ENCODE measurements at places on chromosomes 6 and 20.

DNA sequence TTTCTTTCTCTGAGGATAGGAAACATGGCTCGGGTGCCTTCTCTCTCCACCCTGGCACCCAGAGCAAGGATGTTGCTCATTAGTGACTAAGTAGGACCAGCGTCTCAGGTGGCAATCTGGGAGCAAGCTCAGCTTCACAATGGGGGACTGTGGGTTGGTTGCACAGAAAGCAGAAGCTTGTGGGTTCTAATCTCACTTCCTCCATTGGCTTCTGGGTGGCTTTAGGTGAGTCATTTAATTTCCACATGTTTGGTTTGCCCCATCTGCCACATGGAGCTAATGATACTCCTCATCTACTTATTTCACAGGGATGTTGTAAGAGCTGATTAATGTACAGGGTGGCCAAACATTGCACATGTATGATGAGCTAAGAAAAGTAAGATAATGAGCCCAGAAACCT, 54.8 kb upstream of the AKIRIN2 start:
- DNase-seq, result peak; percentile 78

DNA sequence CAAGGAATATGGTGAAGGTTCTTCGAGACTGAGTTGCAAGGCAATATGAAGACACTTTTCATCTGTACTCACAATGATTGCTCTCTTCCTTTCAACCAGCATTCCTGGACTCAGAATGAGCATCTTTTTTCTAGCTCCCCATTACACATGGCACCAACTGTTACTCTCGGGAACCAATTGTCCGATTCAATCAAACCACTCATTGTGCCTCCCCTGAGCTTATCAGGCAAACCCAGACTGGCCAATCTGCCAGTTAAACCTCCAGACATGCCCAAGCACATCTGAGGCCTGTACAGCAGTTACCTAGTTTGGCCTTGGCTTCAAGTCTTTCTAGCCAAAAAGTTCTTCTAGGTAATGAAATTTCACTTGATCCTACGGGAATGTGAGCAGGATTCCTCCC, 164.1 kb downstream of the ID4 start:
- no peak for DNase-seq

- no peak for DNase-seq
These were observed 33.2 kb upstream of the TFAP2C start for GRCh38 chr20:56595746-56596475.

- no peak for DNase-seq
These were observed 190.3 kb downstream of the ZDHHC14 start for GRCh38 chr6:157571269-157571668.

DNA sequence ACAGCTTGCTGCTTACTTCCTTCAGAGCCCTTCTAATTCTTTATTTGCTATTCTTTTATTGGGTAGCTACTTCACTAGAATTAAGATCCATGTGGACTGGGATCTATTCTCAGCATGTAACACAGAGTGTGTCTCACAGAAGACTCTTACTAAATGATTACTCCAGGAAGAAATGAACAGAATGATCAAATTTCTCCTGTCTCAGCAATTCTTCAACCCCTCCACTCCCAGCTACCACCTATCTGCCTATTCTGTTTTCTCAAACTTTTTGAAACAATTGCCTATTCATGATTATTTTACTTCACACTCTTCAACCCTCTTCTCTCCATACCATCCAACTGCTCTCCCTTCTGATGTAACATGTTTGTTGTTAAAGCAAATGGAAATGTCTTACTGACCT, 132.6 kb downstream of the BTBD9 start:
- DNase-seq, result no peak

- peak; percentile 41 for DNase-seq
These were observed 2.8 kb downstream of the CITED2 start for GRCh38 chr6:139371421-139372203.

GRCh38 chr6:136684466-136684865, 107.8 kb downstream of the MAP3K5 start:
- DNase-seq, result no peak

GRCh38 chr20:50371878-50372769, 138.1 kb upstream of the PTPN1 start:
- no peak for DNase-seq

- no peak for DNase-seq
These were observed 216.3 kb downstream of the ADGRG6 start for GRCh38 chr6:142518126-142518525.

DNA sequence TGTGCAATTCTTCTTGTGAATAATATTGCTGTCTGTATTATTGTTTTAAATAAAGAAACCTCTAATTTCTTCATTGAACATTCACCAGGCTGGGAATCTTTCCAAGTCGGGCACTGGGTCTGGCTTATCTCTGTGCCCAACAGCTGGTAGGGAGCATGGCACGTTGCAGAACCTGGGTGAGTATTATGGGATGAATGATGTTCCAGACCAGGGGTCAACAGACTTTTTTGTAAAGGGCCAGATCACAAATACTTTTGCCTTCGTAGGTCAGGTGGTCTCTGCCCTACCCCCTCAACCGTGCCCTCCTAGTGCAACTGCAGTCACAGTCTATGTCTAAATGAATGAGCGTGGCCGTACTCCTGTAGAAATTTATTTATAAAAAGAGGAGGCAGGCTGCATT, 81.6 kb upstream of the FOXQ1 start:
- DNase-seq, result no peak

DNA sequence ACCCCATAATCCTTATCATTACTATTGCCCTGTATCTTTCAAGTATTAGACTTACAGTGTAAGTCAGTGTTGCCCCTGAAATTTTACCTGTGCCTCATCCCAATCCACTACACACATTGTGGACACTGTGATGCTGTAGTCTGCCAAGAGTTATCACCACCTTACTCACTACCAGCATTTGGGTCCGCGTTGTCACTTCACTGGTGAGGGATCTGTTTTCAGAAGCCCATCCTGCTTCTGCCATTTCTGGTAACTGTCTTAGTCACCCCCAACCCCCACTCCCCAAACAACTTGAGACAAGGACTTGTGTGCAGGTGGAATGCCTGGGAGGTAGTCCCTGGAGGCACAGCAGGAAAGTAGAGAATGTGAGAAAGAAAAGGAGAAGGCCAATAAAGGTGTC, 6.0 kb upstream of the RAB44 start:
- no peak for DNase-seq

GRCh38 chr6:43089467-43089866, 13.4 kb downstream of the PTK7 start:
- no peak for DNase-seq

DNA sequence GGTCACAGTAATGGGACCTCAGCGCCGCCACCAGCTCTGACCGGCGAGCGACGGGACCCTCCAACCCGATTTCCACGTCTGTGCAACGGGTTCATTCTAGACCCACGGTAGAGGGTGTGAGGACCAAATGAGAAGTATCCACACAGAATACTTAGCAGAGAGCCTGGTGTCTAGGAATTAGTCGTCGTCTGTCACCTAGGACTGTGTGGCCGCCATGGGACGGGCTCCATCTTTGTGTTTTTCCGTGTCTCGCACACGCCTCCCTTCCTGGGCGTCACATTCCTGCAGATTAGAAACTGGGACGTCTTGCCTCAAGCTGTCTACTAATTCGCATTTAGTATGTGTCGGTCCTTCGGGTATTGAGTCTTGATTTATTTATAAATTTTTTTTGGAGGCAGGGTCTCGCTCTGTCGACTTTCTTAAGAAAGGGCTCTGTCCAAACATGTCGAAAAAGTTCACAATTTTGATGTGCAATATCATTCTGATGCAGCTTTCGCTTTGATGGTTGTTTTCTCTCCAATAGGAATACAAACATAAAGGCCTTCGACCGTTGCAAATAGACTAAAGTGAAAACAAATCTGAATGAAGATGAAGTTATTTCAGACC, 563 bp downstream of the MGME1 start:
- DNase-seq, result peak; percentile 41

- DNase-seq, result no peak
These were observed 46.7 kb downstream of the SLC35D3 start for GRCh38 chr6:136968837-136969236.

GRCh38 chr6:117557951-117558350, 44.4 kb downstream of the GOPC start:
- no peak for DNase-seq

DNA sequence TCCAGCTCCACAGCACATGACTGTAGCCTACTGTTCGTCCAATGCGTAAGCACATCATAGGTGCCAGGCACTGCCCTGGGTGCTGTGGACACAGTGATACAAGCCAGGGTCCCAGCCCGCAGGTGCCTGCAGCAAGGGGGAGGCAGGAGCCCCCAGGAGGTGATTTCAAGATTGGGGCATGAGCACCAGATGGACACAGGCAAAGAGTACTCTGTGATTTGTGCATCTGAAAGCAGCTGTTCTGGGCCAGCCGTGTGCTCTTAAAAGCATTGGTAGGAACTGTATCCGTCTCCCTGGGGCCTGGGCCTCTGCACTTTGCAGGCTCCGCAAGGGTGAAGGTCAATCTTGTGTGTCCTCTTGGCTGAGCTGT, 149.8 kb downstream of the SYCP2 start:
- DNase-seq, result no peak

- peak; percentile 12 for DNase-seq
These were observed 9.2 kb upstream of the IL17F start for GRCh38 chr6:52253494-52253893.

- peak; percentile 51 for DNase-seq
These were observed 69.2 kb upstream of the SMIM29 start for GRCh38 chr6:34317882-34318498.

- peak; percentile 42 for DNase-seq
These were observed 10.7 kb downstream of the CLDN20 start for GRCh38 chr6:155274533-155274932.

DNA sequence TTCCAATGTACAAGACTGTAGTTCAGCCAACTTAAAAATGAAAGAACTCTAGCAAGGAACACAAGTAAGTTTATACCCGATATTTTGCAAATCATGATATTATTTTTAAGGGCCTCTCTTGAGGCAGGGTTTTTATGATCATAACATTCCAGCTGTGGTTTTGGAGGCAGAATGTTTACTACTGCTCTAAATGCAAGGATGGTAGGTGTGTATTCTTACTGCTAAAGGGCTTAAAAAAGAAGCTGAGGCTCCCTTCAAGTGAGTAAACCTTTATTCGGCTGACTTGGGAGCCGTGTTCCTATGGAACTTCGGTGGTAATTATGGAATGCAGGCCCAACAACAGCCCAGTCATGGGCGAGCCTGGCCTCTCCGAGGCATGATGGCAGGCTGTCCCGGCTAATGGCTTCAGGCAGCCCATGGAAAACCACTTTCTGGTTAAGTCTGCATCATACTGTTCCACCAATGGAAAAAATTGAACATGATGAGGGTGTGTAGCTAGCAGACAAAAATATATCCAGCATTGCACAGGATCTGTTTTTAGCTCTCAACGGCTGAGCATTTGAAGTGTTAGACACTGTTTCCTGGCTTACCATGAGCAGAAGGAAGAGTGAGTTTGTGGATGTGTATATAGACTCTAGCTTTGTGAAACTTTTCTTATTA, 111.5 kb downstream of the TIAM2 start:
- no peak for DNase-seq

DNA sequence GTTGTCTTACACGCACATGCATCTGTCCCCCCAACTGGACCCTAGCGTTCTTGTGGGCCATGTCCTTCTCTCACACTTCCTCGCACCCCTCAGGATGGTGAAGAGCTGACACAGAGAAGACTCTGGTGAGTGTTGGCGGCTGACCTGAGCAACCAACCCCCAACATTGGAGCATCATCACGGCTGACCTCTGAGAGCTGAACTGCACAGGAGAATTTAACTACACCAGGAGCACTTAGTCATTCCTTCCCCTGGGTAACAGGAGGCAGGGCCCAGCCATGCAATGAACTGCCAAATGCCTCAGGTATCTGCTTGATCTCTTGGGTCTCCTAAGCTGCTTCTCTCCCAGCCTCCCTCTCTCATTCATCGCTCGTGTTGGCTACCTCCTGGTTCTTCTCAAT, 88.5 kb downstream of the PSMG4 start:
- no peak for DNase-seq

- DNase-seq, result no peak
These were observed 25.6 kb downstream of the SLC12A5 start for GRCh38 chr20:46054606-46055005.

DNA sequence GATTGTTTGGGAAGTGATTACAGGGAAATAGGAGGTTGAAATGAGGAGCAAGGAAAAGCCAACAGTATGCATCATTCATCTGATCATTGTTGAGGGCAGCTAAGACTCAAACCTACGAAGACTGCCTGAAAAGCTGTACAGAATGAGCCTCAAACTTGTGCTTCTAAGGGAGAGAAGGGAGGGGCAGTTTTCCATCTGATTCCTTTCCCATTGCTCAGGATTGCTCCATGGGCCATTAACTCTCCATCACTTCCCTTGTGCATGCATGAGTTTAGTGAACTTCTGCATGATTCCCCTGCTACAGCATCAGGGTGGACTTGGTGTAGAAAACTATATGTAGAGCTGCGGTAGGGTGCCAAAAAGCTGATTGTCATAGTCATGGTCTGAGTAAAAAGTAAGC, 742.7 kb upstream of the SLC35B3 start:
- DNase-seq, result no peak

DNA sequence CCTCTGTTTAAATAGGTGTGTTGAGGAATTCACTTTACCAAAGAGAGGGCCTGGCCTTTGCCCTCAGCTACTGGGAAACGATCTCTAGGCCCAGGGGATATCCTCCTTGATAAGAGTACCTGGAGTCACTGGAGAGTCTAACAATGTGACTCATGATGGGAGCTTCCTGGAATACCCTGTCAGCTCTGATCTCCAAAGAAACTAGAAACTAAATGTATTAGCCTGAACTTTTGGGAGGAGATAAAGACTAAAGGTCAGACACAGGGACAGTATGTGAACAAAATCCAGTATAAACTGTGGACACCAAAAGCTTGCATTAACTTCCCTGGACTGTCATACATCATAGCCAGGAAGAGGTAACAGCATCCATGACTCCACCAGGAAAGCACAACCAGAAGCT, 148.5 kb downstream of the RNGTT start:
- DNase-seq, result no peak

DNA sequence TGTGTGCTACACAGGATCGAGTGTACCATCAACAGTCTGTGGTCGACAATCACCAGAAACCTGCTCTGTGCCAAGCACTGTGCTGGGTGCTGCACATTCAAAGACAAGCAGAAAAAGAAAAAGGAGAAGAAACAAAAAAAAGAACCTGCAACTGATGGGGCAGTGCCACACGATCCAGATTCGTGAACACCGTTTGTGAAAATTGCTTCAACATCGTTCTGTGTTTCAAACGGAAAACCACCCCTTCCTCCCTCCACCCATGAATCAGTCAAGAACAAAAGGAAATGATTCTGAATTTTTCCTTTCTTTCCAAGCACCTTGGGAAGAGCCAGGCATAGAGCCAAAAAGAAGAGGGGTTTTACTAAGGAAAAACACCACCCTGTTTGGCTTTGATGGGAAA, 129.2 kb upstream of the ARID1B start:
- no peak for DNase-seq

GRCh38 chr6:85006362-85006761, 242.0 kb upstream of the TBX18 start:
- peak; percentile 24 for DNase-seq

GRCh38 chr20:39825950-39826349, 863.1 kb downstream of the MAFB start:
- peak; percentile 20 for DNase-seq

GRCh38 chr6:797479-798077, 104.6 kb upstream of the EXOC2 start:
- peak; percentile 69 for DNase-seq
